ENCODE measurements at places on chromosomes 1 and 21.

DNA sequence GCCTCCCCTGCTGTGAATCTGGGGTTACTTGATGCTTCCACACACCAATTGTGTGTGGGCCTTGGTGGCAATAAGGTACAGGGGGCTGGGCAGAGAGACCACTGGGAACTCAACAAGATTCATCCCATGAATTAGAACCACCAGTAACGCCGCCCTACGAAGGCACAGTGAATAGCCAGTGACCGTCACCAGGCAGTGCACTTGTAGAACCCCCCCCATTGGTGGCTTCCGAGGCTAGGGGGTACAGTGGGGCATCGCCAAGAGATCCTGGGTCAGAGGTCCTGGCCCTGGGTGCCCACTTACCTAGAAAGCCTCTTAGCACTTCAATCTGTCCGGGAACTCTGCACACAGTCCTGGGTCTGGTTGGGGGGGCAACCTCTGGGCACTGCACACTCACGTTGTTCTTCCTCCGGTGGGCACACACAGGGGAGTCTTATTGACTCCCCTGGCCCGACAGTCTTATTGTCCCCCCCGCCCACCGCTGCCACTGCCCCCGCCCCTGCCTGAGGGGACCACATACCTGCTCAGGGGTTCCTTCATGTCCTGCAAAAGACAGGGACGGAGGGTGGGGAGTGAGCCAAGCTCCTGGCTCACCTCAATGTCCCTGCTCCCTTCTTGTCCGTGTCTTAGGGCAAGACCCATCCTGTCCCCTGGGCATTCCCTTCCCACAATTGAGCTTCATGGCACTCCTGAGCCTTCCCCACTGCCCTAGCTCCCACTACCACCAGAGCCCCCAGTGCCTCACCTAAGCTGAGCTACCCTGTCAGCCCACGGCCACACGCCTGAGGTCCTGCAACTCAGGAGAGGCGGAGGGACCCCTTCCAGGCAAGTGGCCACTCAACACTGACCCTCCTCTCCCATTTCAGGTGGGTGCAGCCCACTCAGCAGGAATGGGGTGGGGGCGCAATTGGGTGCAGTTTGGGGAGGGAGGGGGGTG is 2.5 kb upstream of the TRIM11 start:
- DNase-seq = no peak

GRCh38 chr1:246397046-246397445 is 110.0 kb downstream of the SMYD3 start:
- DNase-seq = no peak

- no peak for DNase-seq
Measured at GRCh38 chr1:182515556-182515955, 65.6 kb downstream of the RGSL1 start.

DNA sequence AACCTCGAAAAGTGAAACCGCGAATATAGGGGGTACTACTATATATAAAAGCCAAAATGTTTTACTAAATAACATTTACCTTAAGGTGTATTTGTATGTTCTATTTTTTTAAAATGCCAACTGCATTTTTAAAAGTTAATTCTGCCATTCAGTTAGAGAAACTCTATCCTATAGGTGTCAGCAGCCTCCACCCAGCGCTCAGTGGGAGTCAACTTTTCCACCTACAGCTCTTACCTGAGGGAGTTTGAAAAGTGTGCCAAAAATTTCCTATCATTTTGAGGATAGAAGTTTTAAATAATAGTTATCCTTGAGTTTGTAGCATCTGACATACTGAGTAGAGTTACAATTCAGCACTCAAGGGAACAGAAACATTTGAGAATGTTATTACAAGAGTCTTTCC is 6.1 kb upstream of the HP1BP3 start:
- DNase-seq = no peak

DNA sequence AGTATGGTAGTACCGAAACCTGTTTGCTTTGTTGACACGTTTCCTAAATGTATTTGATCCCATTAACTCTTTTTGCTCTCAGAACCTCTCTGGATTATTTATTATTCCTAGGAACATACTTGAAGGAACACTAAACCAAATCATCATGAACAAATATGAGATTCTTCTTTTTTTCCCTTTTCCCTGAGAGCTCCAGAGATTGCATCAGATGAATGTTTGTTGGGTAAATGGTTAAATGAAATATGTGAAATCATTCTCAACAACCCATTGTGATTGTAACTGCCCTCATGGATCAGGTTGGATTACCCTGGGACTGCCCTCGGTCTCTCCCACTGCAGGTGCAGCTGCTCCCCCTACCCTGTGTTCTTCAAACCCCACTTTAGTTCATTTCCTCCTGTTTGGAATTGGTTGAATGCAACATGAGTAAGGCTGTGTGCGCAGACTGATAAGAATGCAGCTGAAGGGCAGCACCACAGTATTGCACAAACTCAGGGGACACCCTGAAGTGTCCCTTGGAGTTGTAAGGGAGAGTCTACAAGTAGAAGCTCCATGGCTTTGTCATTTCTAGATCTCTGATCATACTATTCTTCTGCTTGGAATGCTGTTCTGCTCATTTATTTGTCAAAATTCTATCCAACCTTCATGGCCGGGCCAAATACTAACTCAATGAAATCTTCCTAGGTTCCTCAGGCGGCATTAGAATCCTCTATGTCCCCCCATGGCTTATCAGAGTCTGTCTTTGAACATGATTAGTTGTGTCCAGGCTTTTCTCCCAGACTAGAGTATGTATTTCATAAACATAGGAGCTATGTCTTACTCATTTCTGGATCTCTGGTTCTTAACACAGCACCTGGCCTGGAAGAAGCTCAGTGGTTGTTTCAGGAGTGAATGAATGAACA is 47.1 kb upstream of the NEK2 start:
- no peak for DNase-seq

GRCh38 chr1:166166329-166166697 is 488 bp downstream of the FAM78B start:
- no peak for DNase-seq

GRCh38 chr1:59243550-59243949 is 53.3 kb upstream of the FGGY start:
- no peak for DNase-seq

GRCh38 chr1:17258758-17259130 is 9.8 kb downstream of the PADI3 start:
- no peak for DNase-seq

DNA sequence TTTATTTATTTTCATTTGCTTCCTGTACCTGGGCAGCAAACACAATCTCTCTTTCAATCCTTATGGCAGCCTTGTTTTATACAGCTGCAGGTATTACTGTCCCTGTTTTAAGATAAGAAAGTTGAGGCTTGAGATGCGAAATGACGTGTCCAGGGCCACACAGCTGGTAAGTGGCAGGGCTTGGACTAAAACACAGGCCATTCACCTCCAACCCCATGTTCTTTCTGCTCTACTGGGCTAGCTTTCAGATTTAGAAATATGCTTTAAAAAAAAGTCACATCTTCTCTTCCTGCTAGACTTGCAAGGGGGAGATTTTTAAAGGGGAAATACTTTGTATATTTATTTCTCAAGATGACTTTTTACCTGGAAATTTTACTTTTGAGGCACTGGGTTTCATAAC is 62.8 kb downstream of the CNST start:
- DNase-seq = no peak

DNA sequence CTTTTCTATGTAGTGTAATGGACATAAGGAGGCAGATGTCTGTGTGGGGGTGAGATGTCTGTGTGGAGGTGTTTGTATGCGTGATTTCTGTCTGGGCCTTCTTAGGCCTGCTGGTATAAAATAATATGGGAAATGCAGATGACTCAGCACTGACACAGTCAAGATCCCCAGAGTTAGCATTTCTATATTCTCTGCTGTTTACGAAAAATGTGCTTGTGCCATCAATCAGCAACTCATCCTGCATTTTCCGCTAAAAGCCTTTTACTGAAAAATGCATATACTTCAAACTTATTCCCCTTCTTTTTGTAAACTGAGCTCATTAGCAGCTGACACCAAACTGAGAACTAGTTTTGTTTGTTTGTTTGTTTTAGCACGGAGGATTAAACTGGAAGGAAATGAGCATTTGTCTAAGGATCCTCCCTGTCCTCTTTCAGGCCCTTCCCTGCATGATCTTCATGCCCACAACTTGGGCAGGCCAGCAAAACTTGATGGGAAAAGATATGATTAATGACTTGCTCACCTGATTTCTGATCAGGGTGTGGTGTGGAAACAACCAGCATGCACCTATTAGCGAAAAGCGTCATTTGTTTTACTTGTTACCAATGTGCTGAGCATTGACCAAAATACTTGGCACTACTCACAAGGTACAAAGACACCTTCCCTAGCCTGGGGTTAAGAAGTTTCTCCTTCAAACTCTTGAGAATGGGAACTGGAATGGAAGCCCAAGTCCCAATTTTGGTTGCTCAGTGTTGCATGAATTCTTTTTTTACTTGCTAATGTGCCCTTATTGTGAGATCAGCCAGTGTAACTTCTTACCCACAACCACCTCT is 77.4 kb downstream of the NDUFS5 start:
- peak; percentile 47 for DNase-seq

GRCh38 chr1:168842306-168842705 is 113.3 kb upstream of the DPT start:
- no peak for DNase-seq

DNA sequence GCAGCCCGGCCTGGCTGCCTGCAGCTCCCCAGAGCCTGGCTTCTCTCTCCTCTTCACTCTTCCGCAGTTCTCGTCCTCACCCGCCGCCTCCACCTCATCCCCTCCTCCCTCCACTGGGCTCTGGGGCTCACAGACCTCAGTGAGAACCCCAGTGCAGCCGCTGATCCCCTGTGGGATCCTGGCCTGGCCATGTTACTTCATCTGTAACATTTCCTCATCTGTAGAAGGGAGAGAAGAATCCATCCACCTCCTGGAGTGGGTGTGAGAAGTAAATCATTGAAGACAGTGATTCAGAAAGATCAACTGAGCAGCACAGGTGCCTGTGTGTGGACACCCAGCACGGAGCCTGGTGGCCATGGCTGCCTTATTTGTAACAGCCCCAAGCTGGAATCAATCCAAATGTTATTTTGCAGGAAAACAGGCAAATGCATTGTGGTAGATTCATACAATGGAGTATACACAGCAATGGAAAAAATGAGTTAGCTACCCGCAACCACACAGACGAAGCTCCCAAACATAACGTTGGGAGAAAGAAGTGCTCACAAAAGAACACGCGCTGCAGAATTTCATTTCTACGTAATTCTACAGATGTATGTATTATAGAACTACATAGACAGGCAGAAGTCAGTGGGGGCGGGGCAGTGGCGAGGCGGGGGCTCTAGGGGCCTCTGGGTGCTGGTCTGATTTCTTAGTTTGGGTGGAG is 8.7 kb downstream of the LAPTM5 start:
- peak; percentile 90 for DNase-seq

GRCh38 chr1:35431173-35431599 is 126.0 kb downstream of the KIAA0319L start:
- no peak for DNase-seq

GRCh38 chr1:234661317-234661928 is 51.4 kb upstream of the IRF2BP2 start:
- peak; percentile 67 for DNase-seq

GRCh38 chr1:158333405-158334155 is 2.2 kb upstream of the CD1B start:
- no peak for DNase-seq

DNA sequence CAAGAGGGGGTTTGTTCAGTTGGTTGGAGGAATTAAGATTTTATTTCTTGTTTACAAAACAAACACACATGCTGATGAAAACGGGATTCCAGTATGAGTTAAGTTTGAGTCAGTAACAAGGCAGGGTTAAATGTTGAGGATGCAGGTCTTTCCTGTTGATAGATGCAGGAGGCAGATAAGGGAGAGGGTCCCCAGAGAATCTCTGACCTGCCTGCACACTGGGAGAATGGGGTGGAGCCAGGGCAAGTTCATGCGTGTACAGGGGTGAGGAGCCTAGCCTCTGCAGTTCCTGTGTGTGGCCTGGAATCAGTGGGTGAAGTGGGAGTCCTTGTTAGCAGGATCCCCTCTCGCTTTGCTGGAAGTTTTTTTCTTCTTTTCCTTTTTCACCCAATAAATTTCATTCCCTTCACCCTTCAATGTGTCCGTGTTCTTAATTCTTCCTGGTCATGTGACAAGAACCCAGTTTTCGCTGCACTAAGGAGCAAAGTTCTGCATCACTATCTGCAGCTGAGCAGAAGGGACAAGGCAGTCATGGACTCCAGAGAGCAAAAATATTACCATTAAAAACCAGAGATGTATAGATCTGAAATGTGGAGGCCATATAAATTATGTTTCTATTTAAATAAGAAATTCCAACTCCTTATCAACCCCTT is 69.9 kb upstream of the MARK1 start:
- no peak for DNase-seq

DNA sequence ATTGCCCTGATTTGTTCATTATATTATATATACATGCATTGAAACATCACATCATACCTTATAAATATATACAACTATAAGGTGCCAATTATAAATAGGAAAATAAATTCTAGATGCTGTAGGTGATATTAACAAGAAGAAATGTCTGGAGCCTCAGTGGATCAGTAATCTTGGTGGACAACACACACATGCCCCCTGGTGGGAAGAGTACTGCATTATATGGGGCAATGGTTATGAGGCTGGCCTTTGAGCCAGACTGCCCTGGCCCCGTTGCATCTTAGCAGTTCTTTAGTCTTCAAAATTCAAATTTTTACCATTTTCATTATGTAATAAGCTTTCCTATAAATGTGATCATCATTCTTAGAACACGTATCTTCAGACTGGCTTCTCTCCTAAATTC is 335.0 kb upstream of the GREM2 start:
- peak; percentile 30 for DNase-seq

- peak; percentile 61 for DNase-seq
Measured at GRCh38 chr1:228417483-228418203, 982 bp upstream of the TRIM17 start.

- DNase-seq = no peak
Measured at GRCh38 chr1:66325594-66326380, 208.2 kb upstream of the SGIP1 start.

DNA sequence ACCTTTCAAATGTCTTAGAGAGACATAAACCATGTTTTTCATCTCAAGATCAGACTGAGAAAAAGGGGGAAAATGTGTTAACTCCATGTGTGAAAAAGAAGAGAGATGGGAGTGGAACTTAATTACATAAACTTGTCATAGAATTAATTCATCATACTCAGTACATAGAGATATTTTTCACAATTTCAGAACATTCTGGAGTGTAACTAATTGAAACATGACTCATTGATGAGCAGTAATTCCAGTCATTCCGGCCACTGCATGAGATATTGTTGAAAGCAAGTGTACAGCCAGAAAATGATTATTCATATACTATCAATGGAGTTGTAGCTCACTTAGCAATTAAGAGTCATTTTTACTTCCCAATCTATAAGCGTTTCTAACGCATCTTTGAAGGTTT is 739.3 kb downstream of the LTN1 start:
- peak; percentile 66 for DNase-seq

- DNase-seq = peak; percentile 10
Measured at GRCh38 chr1:25619101-25619890, 2.7 kb downstream of the MAN1C1 start.

DNA sequence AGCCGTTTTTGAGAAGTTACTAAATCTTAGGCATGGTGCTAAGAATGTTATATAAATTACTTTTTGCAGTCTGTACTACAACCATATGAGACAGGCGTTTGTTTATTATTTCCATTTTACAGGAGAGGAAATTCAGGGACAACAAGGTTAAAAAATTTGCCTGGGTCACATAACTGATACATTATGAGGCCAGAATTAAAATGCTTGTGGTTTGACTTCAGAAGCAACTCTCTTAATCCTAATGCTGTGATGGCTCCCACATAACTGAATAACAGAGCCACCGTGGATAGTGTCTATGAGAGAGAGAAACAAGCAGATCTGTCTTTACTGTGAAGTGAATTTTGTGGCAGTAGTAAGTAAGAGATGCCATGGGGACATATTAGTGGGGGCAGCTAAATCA is 184.9 kb downstream of the NCAM2 start:
- no peak for DNase-seq

- DNase-seq = no peak
Measured at GRCh38 chr1:93598861-93599439, 82.7 kb downstream of the BCAR3 start.
